Smooth muscle cell of the umbilical artery (primary cell): ENCODE measurements at places on chromosomes 16 and 17. TPM values are rescaled to one million over a fixed set of nuclear protein-coding genes. Genes with fewer than 3 reads are reported as not detected.

The PPM1E gene
- under 0.01 and 0.14 TPM in 2 replicates for total RNA-seq

The DNAAF8 gene
- total RNA-seq, result 0.83 and 1.2 TPM in 2 replicates

The SNX20 gene
- total RNA-seq, result not detected in 2 replicates

The FAM20A gene
- total RNA-seq, result 0.14 and 3.6 TPM in 2 replicates

The KCNJ18 gene
- not detected in 2 replicates for total RNA-seq

The CACNG3 gene
- not detected in 2 replicates for total RNA-seq

The SLC12A3 gene
- 0.30 TPM in 1 of 2 replicates, not detected in the other for total RNA-seq

The ABCC11 gene
- 0.05 TPM in 1 of 2 replicates, not detected in the other for total RNA-seq

The CNTNAP1 gene
- 24.9 and 52.4 TPM in 2 replicates for total RNA-seq

The DRC3 gene
- total RNA-seq, result 0.37 and 0.59 TPM in 2 replicates

The TELO2 gene
- 12.8 and 15.4 TPM in 2 replicates for total RNA-seq

The AIPL1 gene
- not detected in 2 replicates for total RNA-seq

The CTF1 gene
- total RNA-seq, result 2.7 and 4.4 TPM in 2 replicates

The KRTAP4-5 gene
- total RNA-seq, result not detected in 2 replicates

The MTHFSD gene
- total RNA-seq, result 14.0 and 22.8 TPM in 2 replicates

The GNG13 gene
- not detected in 2 replicates for total RNA-seq

The CFAP97D1 gene
- under 0.01 TPM in 1 of 2 replicates, not detected in the other for total RNA-seq

The CACNG4 gene
- total RNA-seq, result not detected in 2 replicates

The RPL23 gene
- total RNA-seq, result 701 and 1,439 TPM in 2 replicates

The GALNS gene
- 35.9 and 41.8 TPM in 2 replicates for total RNA-seq

The DHRS7C gene
- not detected in 2 replicates for total RNA-seq

The NOXO1 gene
- total RNA-seq, result under 0.01 and 0.28 TPM in 2 replicates

The MRTFB gene
- total RNA-seq, result 3.3 and 9.5 TPM in 2 replicates

The CYTH1 gene
- total RNA-seq, result 14.5 and 56.4 TPM in 2 replicates

The NOD2 gene
- total RNA-seq, result under 0.01 TPM in 1 of 2 replicates, not detected in the other

The LPO gene
- 0.59 TPM in 1 of 2 replicates, not detected in the other for total RNA-seq

The CCDC200 gene
- total RNA-seq, result not detected in 2 replicates

The WNT9B gene
- not detected in 2 replicates for total RNA-seq

The CCL23 gene
- not detected in 2 replicates for total RNA-seq

The ZDHHC1 gene
- 5.6 and 6.4 TPM in 2 replicates for total RNA-seq

The MFSD6L gene
- total RNA-seq, result not detected in 2 replicates

The BCAS3 gene
- 18.4 and 20.8 TPM in 2 replicates for total RNA-seq

The ITGAX gene
- not detected in 2 replicates for total RNA-seq

The MAF gene
- 0.23 and 3.9 TPM in 2 replicates for total RNA-seq

The GPRC5C gene
- total RNA-seq, result 0.09 and 0.89 TPM in 2 replicates

The KRT16 gene
- total RNA-seq, result not detected in 2 replicates

The ASB16 gene
- total RNA-seq, result 0.09 TPM in 1 of 2 replicates, not detected in the other

The ENPP7 gene
- not detected in 2 replicates for total RNA-seq

The STH gene
- not detected in 2 replicates for total RNA-seq

The PRR29 gene
- total RNA-seq, result 0.18 and 1.2 TPM in 2 replicates

The BCAR1 gene
- 55.5 and 116 TPM in 2 replicates for total RNA-seq

The AOC3 gene
- total RNA-seq, result 0.14 and 0.30 TPM in 2 replicates

The CD19 gene
- total RNA-seq, result not detected in 2 replicates

The KRT28 gene
- not detected in 2 replicates for total RNA-seq

The CETP gene
- not detected in 2 replicates for total RNA-seq

The SCPEP1 gene
- 76.2 and 117 TPM in 2 replicates for total RNA-seq

The GLTPD2 gene
- total RNA-seq, result not detected in 2 replicates

The PRSS53 gene
- total RNA-seq, result 3.6 and 9.6 TPM in 2 replicates

The ARSG gene
- total RNA-seq, result 3.6 and 4.8 TPM in 2 replicates

The KPNA2 gene
- total RNA-seq, result 36.5 and 87.9 TPM in 2 replicates

The SLC47A1 gene
- 0.97 TPM in 1 of 2 replicates, not detected in the other for total RNA-seq
